ENCODE measurements at places on chromosomes 6 and 20.

GRCh38 chr6:42403831-42404230 is 47.9 kb downstream of the TRERF1 start:
- DNase-seq: no peak

DNA sequence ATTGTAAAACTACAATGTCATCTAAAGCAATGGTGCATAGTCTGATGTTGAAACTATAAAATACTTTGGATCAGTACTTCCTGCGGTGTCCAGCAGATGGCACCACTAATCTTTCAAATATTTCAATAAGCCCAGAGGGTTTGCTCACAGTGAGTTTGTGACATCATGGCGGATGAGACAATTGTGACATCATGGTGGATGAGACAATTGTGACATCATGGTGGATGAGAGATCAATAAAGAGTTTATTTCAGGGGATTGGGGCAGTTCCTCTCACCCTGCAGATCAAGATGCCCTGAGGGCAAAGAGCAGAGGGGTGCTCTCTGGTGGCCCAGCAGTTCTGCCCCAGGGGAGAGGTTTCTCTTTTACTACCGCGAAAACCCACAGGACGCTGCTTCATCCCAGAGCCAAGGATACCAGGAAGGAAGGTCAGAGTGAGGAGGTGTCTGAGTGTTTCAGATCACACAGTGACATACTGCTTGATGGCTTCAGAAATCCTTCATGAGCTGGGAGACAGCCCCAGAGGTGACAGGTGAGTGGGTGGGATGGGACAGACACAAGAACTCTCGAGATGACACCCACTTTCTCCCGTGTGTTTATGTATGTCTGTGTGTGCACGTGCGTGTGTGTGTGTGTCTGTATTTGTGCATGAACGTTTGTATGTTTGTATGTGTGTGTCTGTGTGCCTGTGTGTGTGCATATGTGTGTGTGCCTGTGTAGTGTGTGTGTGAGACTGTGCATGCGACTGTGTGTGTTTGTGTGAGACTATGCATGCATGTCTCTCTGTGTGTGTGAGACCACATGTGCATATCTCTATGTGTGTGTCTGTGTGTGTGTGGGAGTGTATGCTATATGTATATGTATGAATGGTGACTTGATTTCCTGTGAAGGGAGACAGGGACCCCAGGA is 7.3 kb upstream of the ULBP2 start:
- DNase-seq: no peak

DNA sequence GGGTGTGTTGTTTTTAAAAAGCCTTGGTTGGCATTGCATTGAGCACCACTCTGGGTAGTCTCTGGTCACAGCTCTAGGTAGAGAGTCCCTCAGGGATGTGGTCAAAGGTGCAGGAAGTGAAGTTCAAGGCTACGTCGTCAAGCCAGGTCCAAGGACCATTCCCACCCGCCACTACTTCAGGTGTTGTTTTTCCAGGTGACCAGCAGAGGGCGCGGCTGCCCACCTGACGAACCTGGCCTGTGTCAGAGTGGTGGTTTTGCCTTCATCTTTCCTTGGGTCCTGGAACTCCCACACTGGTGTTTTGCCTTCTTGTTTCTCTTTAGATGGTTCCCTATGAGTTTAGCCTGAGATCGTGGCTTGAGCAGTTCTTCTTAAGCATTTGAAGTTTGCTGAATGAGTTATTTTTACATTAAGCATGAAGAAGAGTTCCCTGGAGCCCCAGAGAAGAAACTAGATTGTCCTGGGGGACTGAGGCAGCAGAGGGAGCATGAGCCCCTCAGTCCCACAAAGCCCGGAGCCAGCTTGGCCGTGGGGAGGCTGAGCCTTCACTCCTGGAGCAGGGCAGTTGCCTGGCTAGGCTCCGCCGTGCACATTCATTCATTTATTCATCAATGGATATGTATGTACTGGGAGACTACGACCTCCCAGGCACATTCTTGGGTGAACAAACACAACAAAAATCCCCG is 5.6 kb upstream of the PHACTR3 start:
- DNase-seq: peak; percentile 88

GRCh38 chr6:107871976-107872375 is 47.9 kb upstream of the SCML4 start:
- no peak for DNase-seq

GRCh38 chr6:75800708-75801505 is 51.9 kb downstream of the MYO6 start:
- no peak for DNase-seq

DNA sequence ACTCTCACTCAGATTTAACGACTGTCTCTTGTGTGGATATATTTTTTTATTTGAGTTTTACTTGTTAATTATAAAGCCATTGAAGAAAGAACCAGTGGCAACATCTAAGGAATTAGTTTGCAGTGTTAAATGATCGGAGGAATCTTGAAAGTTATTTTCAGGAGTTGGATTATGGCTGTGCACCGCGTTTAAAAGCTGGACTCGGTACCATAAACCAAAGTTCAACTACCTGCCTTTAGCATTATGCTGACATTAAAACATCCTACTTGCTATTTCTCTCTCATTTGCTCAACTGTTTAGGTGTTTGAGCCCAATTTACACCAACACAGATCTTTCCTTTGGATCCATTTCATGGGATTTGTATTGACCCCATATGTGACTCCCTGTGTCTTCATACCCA is 289.4 kb upstream of the SASH1 start:
- DNase-seq: no peak

DNA sequence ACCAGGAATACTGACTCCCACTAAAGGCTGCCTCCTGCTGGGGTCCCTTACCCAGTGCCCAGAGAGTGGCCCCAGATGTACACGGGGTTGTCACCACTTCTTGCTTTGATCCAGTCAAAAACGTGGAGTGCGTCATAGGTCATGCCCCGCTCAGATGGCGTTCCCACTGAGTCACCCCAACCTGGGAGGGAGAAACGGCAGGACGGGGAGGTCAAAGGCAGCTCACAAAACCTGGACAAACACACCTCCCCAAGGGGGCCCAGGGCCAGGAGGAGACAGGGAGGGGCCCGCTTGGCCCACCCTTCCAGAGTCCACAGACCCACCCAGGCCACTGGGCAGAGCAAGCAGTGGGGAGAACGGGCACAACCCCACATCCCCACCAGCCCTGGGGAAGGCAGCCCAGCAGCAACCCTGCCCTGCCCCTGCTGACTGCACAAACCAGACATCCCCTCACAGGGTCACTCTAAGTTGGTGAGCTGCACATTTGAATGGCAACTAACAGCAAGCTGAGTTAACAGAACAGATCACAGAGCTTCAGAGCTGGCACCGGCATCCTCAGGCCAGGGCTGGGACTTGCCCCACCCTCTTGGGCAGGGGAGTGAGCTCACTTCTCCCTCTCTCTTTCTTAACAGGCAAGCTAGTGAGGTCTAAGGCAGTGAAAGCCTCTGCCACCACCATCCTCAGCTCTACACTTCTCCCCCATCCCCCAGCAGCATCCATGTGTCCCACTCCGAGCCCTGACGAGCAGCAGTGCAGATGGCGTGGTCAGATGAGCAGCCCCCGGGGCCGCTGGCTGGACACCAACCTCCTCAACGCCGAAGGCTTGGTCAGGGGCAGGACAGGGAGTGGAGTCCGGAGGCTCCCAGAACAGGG is 61.7 kb downstream of the PYGB start:
- DNase-seq: no peak

DNA sequence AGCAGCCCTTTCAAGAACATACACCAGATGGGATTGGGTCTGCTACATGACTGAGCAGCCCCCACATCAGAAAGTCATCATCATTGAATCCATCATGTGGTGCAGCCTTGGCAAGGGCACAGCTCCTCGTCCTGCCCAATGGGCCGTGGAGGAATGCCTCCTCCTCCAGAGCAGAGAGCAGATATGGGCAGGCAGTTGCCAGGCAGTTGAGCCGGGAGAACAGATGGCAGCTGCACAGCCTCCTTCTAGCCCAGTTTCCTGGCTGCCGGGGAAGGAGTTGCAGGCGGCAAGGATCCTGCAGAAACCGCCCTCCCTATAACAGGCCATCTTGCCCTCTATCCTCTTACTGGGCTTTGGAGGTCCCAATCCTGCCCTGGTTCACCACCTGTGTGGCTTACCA is 11.9 kb upstream of the ZFAND3 start:
- no peak for DNase-seq

DNA sequence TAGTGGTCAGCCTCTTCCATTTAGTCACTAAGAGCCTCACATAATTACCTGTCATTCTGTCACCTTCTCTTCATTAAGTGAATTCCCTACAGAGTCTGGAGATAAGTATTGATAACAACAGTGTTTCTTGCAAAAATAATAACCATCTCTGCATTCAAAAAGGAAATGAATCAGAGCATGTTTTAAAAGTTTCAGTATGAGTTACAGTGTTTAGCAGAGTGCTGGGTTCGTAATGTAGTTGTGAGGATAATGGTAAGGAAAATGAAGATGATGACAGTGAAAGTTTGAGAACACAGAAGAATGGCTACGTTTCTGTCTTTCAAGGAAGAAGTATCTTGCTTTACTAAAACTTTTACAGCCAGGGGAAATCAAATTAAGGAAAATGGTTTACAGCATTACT is 31.3 kb downstream of the GPRC6A start:
- no peak for DNase-seq

- DNase-seq: no peak
Observed at GRCh38 chr6:85421181-85421580, 28.7 kb upstream of the NT5E start.

DNA sequence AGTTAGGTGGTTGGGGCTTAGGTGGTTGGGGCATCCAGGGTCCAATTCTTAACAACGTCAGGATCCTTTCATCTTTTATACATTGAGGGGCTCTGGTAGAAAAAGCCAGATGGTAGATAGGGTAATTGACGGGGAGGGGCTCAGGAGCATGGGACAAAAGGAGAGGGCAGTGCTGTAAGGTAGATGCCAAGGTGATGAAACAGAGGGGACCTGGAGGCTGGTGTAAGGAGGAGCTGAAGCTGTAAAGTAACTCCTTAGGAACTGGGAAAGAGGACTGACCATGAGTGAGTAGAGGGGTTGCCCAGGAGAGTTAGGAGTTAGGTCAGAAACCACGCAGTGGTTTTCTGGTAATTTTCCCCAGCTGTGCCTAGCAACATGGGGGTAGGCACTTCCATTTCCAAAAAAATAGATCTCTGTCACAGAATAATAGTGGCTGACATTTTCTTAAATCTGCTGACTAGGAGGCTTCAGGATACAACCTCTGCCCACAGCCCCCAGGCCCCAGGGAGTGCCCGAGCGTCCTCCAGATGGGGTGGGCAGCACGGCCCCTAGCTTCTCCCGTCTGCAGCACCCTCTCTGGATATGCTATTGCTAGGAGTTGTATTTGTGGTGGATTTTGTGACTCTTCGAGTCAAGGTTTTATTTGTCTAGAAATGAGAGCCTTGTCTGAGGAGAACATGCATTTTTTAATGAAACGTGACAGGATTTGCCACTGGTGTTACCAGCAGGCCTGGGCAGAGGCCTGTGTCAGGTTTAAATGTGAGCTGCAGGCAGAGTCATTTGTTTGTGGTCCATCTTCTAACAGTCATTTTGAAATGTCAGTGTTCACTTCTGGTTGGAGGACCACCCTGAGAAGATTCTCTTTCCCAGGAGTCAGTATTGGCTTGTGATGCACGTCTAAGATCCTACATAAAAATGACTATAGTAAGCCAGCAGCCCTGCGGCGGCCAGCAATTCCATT is 44.6 kb downstream of the TULP4 start:
- no peak for DNase-seq

DNA sequence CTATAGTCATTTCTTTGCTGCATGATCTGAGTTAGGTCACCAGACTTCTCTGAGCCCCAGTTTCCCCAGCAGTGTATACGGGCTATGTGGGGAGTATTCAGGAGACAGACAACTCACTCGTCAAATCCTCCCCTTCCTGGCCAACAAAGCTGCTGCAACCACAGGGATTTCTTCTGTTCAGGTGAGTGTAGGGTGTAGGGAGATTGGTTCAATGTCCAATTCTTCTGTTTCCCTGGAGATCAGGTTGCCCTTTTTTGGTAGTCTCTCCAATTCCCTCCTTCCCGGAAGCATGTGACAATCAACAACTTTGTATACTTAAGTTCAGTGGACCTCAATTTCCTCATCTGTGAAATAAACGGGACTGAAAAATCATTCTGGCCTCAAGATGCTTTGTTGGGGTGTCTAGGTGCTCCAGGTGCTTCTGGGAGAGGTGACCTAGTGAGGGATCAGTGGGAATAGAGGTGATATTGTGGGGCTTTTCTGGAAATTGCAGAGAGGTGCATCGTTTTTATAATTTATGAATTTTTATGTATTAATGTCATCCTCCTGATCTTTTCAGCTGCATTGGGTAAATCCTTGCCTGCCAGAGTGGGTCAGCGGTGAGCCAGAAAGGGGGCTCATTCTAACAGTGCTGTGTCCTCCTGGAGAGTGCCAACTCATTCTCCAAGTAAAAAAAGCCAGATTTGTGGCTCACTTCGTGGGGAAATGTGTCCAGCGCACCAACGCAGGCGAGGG is 594 bp upstream of the CDKN1A start:
- DNase-seq: no peak

GRCh38 chr20:4443016-4443415 is 278.7 kb upstream of the PRND start:
- DNase-seq: no peak

GRCh38 chr6:33297406-33297955 is 1.3 kb downstream of the RGL2 start:
- DNase-seq: no peak

GRCh38 chr6:42071881-42072583 is 21.7 kb downstream of the TAF8 start:
- DNase-seq: no peak

GRCh38 chr6:165961233-165961632 is 206.4 kb downstream of the TBXT start:
- no peak for DNase-seq

GRCh38 chr20:63955827-63956663 is at the start of gene UCKL1:
UCKL1 (minus strand) TSS chr20:63956416; CDS start chr20:63956372, 44 bp downstream.
- peak; percentile 98 for DNase-seq

- no peak for DNase-seq
Observed at GRCh38 chr6:41593406-41593805, 44.9 kb upstream of the MDFI start.

- DNase-seq: no peak
Observed at GRCh38 chr6:12163744-12164507, 126.2 kb upstream of the EDN1 start.

- DNase-seq: no peak
Observed at GRCh38 chr6:26155061-26155930, 68.1 kb downstream of the HFE start.

- no peak for DNase-seq
Observed at GRCh38 chr20:62933966-62934365, 4.0 kb upstream of the GID8 start.

DNA sequence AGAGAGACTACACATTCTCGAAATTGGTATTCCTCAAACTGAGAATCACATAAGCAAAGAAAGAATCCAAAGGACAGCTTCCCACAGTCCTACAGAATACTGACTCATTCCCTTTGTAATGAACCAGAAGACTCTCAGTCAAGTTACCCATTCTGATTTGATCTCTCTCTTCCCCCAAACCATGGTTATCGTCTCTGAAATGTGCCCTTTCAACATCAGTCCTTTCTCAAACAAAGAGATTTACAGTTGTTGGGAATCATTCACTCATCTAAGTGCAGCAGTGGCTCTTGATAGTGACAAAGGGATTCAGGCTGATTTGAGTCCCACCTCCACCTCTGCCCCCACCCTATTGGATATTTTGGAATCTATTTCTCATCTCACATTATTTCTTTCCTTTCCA is 15.0 kb upstream of the RSPO3 start:
- DNase-seq: no peak

- DNase-seq: no peak
Observed at GRCh38 chr6:11672256-11672655, 106.3 kb downstream of the ADTRP start.

GRCh38 chr6:15588971-15589634 is 73.7 kb downstream of the DTNBP1 start:
- no peak for DNase-seq

Measured in 8988T (cell line).